Activated T-helper 1 cell treated with anti-CD3 and anti-CD28 coated beads, Interleukin-12 subunit alpha, Interleukin-12 subunit beta, Interleukin-2, Interleukin-4 antibody, amounts not matched to agents 30 ng/mL and 10 ng/mL and 1 ng/mL, durations not matched to agents 14 hours and 24 hours and 36 hours (primary cell): ENCODE measurements at places on chromosomes 11 and 22.

GRCh38 chr22:31556627-31557203 is 60.4 kb downstream of the SFI1 start:
- H3K4me1 ChIP-seq, result peaks cover 32% of the 10 kb centered on the region
- H3K4me3 ChIP-seq, result no peak overlapping the region
- DNase-seq, result no peak
- H3K27ac ChIP-seq, result peak overlapping the region; percentile 50
- no peaks in the 10 kb centered on the region for H3K27me3 ChIP-seq

DNA sequence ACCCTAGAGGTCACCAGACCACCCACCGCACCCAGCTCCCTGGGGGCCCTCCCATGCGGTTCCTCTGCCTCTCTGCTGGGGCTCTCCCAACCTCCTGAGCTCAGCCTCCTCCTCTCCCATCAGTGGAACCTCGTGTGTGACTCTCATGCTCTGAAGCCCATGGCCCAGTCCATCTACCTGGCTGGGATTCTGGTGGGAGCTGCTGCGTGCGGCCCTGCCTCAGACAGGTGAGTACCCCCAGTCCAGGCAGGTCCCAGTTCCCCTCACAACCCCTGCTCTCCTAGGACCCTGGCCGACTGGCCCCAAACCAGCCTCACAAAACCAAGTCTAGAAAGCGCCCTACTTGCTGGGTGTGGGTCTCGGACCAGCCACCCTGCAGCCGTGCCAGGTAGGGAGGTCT is 1.6 kb downstream of the SLC22A12 start:
- no peak for DNase-seq
- H3K4me1 ChIP-seq, result no peaks in the 10 kb centered on the region
- H3K4me3 ChIP-seq, result no peak overlapping the region
- H3K27ac ChIP-seq, result no peak overlapping the region

DNA sequence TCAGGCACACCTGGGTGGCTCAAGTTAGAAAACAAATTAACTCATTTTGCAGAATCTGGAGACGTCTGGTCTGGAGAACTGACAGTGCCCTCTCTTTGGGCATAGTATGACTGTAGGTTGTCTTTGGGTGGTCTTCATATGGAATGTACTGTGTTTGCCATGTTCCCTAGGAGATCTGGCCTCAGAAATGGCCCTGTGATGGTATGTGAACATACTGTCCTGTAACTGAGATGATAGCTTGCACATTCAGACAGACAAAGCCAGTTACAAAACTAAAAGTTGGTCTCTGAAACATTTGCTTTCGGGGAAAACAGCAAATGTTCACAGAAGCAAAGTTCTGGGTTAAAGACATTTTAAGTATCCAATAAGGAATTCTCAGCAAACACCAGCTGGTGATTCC is 29.7 kb downstream of the CD44 start:
- no peak for DNase-seq
- peaks cover 66% of the 10 kb centered on the region for H3K36me3 ChIP-seq
- H3K27ac ChIP-seq, result peak overlapping the region; percentile 76
- no peaks in the 10 kb centered on the region for H3K27me3 ChIP-seq
- H3K4me1 ChIP-seq, result peaks cover 100% of the 10 kb centered on the region
- H3K4me3 ChIP-seq, result peak overlapping the region; percentile 45

DNA sequence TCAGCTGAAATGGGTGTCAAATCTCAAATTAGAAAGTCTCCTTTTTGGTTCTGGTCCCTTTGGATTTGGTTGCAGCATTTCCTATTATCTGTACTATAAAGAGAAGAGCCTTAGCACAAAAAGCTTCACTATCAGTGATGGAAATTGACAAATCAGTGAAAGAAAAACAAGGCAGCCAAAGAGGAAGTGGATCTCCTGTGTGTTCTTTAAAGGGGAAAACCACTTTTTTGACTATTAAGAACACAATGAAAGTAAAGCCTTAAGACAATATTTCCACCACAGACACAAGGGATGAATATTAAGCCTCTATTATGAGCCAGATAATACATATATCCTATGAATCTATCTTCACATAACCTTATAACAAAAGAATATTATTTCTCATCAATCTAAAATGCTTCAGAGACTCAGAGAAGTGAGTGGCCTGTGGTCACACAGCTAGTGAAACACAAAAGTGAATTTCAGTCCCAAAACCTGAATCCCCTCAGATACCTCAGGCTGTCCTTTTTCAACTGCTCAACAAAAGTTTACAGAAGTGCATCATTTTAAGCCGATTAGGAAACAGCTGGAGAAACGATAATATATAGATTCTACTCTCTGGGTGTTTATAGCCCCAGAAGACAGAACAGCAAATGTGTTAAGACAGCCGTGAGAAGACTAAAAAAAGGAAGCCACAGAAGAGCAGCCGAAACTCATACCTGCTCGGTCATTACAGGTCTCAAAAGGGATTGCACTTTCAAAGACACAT is 24.4 kb upstream of the FSHB start:
- no peak for DNase-seq
- no peaks in the 10 kb centered on the region for H3K27me3 ChIP-seq
- no peaks in the 10 kb centered on the region for H3K4me1 ChIP-seq
- no peak overlapping the region for H3K27ac ChIP-seq
- no peak overlapping the region for H3K4me3 ChIP-seq

- peaks cover 41% of the 10 kb centered on the region for H3K36me3 ChIP-seq
- H3K4me3 ChIP-seq, result no peak overlapping the region
- no peak overlapping the region for H3K27ac ChIP-seq
- H3K4me1 ChIP-seq, result no peaks in the 10 kb centered on the region
Observed at GRCh38 chr11:33083918-33084317, 44.5 kb downstream of the TCP11L1 start.
